ENCODE measurements at places on chromosomes 5 and 9. TPM values are rescaled to one million over a fixed set of nuclear protein-coding genes. Genes with fewer than 3 reads are reported as not detected.

- DNase-seq: no peak
Measured at GRCh38 chr5:101418713-101419118, 515.6 kb upstream of the ST8SIA4 start.

DNA sequence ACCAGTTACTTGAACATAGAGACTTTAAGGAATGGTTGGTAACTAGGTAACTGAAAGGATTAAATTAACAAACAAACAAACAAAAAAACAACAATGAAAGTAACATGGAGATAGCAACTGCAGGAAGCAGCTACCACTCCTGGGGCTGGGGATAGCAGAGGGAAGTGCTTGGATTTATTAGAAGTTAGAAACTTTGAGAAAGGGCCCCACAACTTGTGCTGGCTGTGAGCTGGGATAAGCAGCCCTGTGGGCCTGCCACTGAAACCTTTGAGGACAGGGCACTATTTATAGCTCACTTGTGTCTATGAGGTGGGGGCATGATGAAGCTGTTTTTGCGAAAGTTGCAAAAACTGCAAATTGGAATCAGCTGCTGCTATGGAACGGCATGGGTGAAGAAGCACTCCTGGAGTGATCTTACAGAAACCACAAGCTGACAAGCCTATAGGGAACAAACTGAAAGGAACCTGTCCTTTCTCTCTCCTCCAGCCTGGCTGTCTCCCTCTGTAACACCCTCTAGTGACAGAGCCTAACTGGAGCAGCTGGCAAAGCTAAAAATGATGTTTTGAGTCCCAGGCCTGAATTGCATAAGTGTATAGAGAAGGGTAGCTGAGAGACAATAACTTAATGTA lies 91.4 kb upstream of the RANBP6 start:
- DNase-seq: no peak

Gene NOXA1
- 0.50 TPM for total RNA-seq

DNA sequence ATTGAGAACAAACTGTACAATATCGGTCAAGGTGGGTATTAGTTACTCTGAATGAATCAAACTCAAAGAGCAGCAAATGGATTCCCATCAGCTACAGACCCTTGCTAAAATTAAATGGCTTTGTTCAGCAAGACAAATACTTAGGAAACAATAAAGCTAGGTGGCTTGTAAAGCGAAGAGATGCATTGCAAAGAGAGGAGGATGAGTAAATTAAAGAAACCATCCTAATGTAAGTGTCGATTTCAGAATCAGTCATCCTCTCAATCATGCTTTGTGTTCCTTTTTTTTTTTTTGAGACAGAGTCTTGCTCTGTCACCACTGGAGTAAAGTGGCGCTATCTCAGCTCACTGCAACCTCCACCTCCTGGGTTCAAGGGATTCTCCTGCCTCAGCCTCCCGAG lies 359.2 kb upstream of the ZNF462 start:
- DNase-seq: no peak

- no peak for DNase-seq
Measured at GRCh38 chr5:82413302-82414040, 135.3 kb upstream of the RPS23 start.
